Activated CD4-positive, alpha-beta memory T cell treated with anti-CD3 and anti-CD28 coated beads for 36 hours (primary cell): ENCODE measurements at places on chromosomes 3 and 15.
A peak's percentile ranks its signal among the peaks of the same experiment; 100 is the strongest.

DNA sequence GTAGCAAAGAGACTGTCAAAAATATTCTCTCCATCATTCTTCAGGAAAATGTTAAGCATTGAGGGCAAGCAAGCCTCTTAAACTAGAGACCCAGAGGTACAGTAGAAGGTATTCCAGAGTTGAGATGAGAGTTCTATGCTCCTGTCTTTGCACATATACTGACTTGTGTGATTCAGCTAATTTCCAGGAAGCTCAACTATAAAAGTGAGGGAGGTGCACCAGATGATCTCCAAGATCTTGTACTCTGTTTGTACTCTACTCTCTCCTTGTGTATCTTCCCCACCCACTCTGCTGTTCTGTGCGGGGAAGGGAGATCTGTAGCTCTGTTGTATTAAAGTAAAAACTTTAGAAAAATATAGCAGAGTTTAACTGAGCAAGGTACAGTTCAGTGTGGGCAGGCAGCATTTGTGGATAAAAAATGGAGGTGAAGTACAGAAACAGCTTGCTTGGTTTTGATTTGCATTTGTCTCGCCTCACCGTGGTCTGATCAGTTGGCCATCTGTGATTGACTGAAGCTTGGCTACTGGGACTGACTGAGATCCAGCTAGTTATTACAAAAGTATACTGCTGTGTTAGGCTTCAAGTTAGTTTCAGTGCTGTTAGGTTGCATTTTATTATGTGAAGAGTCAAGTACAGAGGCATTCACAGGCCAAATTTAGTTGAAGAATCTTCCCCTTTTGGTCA lies 463.1 kb upstream of the GOLIM4 start:
- no peak overlapping the region for H3K4me3 ChIP-seq
- H3K36me3 ChIP-seq = no peaks in the 10 kb centered on the region
- no peaks in the 10 kb centered on the region for H3K4me1 ChIP-seq

GRCh38 chr3:33826206-33826605 lies 27.8 kb downstream of the PDCD6IP start:
- H3K4me3 ChIP-seq = no peak overlapping the region
- H3K27ac ChIP-seq = no peak overlapping the region
- H3K36me3 ChIP-seq = peaks cover 52% of the 10 kb centered on the region
- H3K27me3 ChIP-seq = no peaks in the 10 kb centered on the region

- H3K36me3 ChIP-seq = no peaks in the 10 kb centered on the region
- H3K27me3 ChIP-seq = peaks cover 14% of the 10 kb centered on the region
- H3K4me3 ChIP-seq = no peak overlapping the region
- no peak for DNase-seq
Observed at GRCh38 chr3:179949412-179949811, 87.3 kb downstream of the PEX5L start.

DNA sequence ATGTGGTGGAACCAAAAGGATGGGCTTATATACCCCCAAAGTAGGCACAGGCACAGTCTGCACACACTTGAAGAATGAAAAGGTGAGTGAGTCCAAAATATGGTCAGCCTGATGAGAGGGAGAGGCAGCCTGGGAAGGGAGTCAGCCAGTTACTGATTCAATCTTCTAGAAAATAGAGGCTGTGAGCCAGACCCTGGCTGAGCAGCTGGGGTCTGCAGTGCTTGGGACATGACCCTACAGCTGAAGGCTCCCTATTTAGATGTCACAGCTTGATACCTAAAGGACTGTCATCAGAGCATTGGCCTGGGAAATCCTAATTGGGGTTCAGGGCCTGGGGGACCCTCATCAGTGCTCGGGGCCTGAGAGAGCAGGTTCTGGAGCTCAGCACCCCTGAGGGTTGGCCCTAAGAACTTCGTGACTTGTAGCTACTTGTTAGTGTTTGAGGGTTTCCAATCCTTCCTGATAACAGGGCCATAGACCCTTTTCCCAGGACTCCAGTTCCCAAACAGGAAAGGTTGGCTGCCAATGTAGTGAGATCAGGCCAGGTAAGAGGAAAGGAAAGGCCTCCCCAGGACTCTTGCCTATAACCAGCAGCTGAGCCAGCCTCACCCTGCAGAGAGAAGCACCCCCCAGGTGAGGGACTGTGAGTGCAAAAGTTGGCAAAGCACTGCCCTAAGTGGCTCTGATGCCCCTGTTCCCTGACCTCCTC lies 54.7 kb upstream of the SLCO2A1 start:
- no peak overlapping the region for H3K4me3 ChIP-seq
- no peak overlapping the region for H3K27ac ChIP-seq
- H3K27me3 ChIP-seq = peaks cover 3% of the 10 kb centered on the region
- no peak for DNase-seq
- H3K4me1 ChIP-seq = no peaks in the 10 kb centered on the region

GRCh38 chr3:119529883-119530282 lies 29.5 kb downstream of the CD80 start:
- no peak overlapping the region for H3K27ac ChIP-seq
- no peak for DNase-seq
- no peaks in the 10 kb centered on the region for H3K27me3 ChIP-seq
- H3K4me1 ChIP-seq = peaks cover 3% of the 10 kb centered on the region
- no peak overlapping the region for H3K4me3 ChIP-seq

GRCh38 chr3:70108072-70108471 lies 108.5 kb downstream of the SAMMSON start:
- peaks cover 3% of the 10 kb centered on the region for H3K27me3 ChIP-seq
- H3K27ac ChIP-seq = no peak overlapping the region
- no peak overlapping the region for H3K4me3 ChIP-seq
- H3K36me3 ChIP-seq = no peaks in the 10 kb centered on the region
- DNase-seq = peak; percentile 15

- H3K27me3 ChIP-seq = no peaks in the 10 kb centered on the region
- no peak overlapping the region for H3K4me3 ChIP-seq
- no peaks in the 10 kb centered on the region for H3K4me1 ChIP-seq
- peak; percentile 50 for DNase-seq
- peaks cover 3% of the 10 kb centered on the region for H3K36me3 ChIP-seq
Observed at GRCh38 chr3:52385157-52385556, 59.7 kb downstream of the SEMA3G start.

DNA sequence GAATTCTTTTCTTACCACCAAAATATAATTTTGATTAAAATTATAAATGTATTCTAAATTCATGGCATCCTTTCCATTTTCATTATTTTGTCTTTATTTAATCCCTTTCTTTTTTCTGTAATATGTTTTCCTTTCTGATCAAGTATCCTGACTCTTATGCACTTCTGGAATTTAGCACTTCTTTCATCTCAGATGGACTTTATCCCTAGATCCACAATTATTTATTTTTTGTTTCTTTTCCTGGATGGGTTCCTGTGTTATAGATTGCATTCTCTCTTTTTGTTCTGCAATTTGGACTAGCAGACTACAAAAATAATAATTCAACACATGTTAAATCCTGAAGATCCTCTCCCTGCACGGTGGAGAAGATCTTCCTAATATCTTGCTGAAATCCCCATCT lies 76.9 kb upstream of the CDIN1 start:
- no peaks in the 10 kb centered on the region for H3K36me3 ChIP-seq
- no peaks in the 10 kb centered on the region for H3K4me1 ChIP-seq
- no peak overlapping the region for H3K4me3 ChIP-seq
- no peak overlapping the region for H3K27ac ChIP-seq

GRCh38 chr15:33135355-33135781 lies 59.1 kb downstream of the FMN1 start:
- H3K36me3 ChIP-seq = no peaks in the 10 kb centered on the region
- H3K27ac ChIP-seq = no peak overlapping the region
- no peaks in the 10 kb centered on the region for H3K27me3 ChIP-seq
- no peaks in the 10 kb centered on the region for H3K4me1 ChIP-seq
- no peak overlapping the region for H3K4me3 ChIP-seq

- no peaks in the 10 kb centered on the region for H3K36me3 ChIP-seq
- no peaks in the 10 kb centered on the region for H3K4me1 ChIP-seq
- DNase-seq = no peak
- H3K27ac ChIP-seq = no peak overlapping the region
- H3K27me3 ChIP-seq = no peaks in the 10 kb centered on the region
Observed at GRCh38 chr3:5811016-5811415, 623.5 kb downstream of the EDEM1 start.

DNA sequence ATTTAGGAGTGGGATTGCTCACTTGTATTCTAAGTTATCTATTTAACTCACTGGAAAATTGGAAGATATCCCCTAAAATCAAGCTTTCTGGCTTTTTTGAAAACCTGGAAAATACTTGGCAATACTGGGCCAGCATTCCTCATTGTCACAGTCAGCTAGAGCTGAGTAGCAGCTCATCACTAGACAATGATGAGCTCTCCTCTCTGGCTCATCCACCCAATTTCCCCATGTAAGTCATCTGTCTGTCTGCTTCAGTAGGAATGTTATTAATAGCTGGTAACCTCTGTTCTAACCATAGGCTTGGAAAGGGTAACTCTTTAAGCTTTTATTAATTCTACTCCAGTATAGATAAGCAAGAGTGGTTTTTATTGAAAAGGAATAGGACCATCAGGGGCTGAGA lies 39.7 kb upstream of the PIK3R4 start:
- H3K4me1 ChIP-seq = no peaks in the 10 kb centered on the region
- no peak overlapping the region for H3K27ac ChIP-seq
- no peak overlapping the region for H3K4me3 ChIP-seq
- peaks cover 2% of the 10 kb centered on the region for H3K27me3 ChIP-seq
